ENCODE measurements at places on chromosomes 3 and 15. TPM values are rescaled to one million over a fixed set of nuclear protein-coding genes. Genes with fewer than 3 reads are reported as not detected.

DNA sequence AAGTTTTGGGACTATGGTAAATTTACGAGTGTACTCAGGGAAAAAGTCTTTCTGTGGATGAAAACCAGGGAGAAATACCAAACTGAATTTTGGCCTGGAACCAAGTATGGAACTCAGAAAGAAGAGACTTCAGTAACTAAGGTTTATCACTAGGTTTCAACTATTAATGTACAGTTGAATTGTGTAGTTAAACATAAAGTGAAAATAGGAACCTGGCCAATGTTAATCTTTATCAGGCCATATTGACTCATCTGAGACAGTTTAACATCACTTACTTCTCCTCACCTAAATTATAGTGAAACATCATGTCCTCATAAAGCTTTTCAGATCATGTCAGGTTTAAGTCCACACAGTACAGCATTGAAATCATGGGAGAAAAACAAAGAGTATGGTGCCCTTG is 197.7 kb downstream of the LSAMP start:
- DNase-seq: no peak
- no peaks in the 10 kb centered on the region for H3K4me1 ChIP-seq
- H3K36me3 ChIP-seq: no peaks in the 10 kb centered on the region
- no peaks in the 10 kb centered on the region for H3K27me3 ChIP-seq
- no peak overlapping the region for H3K4me3 ChIP-seq

DNA sequence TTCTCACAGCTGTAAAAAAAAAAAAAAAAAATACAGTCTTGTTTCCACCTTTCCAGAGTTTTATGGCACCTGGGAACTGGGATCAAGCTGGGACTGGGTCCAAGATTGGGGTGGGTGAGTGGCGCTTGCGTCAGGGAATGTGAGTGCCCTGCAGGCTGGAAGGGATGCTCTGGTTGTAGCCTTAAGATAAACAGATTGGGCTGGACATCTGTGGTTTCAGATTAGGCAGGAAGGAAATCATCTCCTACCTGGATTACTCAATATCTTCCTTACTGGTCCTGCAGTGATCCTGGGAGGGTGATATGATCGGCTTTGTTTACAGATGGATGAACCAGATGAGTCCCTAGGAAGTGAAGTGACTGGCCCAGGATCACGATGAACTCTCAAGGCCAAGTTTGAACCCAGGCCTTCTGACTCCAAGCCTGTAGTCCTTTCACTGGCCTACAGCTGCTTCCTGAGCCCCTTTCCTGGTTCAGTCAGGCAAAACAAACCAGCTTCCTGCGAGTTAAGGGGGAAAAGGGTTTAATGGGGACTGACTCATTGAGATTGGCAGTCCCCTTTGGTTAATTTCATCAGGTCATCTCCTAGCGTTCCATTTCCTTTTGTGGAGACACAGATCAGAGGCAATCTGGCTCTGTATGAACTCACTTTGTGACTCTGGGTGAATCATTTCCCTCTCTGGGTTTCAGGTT is 179.8 kb downstream of the THSD4 start:
- DNase-seq: no peak
- no peaks in the 10 kb centered on the region for H3K36me3 ChIP-seq
- H3K4me1 ChIP-seq: peaks cover 13% of the 10 kb centered on the region
- H3K27me3 ChIP-seq: peaks cover 8% of the 10 kb centered on the region
- H3K4me3 ChIP-seq: no peak overlapping the region
- H3K27ac ChIP-seq: no peak overlapping the region

DNA sequence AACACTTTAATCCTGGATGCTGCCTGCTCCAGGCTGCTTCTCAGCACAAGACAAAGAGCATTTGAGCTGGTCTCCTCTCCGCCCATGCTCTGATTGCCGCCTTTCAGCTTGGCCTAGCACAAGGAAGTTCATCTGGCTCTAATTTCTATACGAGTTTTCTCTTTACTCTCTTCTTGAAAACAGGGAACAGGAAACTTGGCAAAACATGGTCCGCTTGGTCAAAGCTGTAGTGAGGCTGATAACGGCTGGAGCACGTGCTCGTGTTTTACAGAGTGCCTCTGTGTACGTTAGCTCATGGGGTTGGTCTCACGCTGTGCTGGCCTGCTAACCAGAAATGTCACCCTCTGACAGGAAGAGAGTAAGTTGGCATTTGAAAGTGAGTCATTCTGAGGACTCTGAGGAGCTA is 19.2 kb downstream of the RARRES1 start:
- no peak overlapping the region for H3K4me3 ChIP-seq
- no peak for DNase-seq
- no peaks in the 10 kb centered on the region for H3K27me3 ChIP-seq
- H3K4me1 ChIP-seq: peaks cover 22% of the 10 kb centered on the region

DNA sequence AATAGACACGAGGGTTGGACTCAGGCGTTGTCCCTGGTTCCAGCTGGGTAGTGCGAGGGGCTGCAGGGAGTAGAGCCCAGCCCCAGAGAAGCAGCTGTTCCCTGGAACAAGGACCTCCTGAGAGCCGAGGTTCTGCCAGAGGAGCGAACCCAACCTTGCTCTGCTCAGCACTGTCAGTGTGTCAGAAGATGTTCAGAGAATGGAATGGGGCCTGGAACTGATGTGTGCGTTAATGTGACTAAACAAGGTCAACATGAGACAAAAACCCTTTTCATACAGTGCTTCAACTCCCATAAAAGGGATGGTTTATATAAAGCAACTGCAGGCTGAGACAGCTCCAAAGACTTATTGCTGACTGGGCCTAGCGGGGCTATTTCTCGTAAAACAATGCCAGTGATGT is 35.5 kb upstream of the HACD2 start:
- H3K27ac ChIP-seq: no peak overlapping the region
- no peak for DNase-seq
- no peaks in the 10 kb centered on the region for H3K36me3 ChIP-seq
- H3K4me3 ChIP-seq: no peak overlapping the region
- no peaks in the 10 kb centered on the region for H3K27me3 ChIP-seq

GRCh38 chr3:80550174-80550573 is 782.4 kb upstream of the ROBO1 start:
- no peak for DNase-seq
- no peak overlapping the region for H3K27ac ChIP-seq
- H3K27me3 ChIP-seq: no peaks in the 10 kb centered on the region
- no peaks in the 10 kb centered on the region for H3K36me3 ChIP-seq
- no peaks in the 10 kb centered on the region for H3K4me1 ChIP-seq

DNA sequence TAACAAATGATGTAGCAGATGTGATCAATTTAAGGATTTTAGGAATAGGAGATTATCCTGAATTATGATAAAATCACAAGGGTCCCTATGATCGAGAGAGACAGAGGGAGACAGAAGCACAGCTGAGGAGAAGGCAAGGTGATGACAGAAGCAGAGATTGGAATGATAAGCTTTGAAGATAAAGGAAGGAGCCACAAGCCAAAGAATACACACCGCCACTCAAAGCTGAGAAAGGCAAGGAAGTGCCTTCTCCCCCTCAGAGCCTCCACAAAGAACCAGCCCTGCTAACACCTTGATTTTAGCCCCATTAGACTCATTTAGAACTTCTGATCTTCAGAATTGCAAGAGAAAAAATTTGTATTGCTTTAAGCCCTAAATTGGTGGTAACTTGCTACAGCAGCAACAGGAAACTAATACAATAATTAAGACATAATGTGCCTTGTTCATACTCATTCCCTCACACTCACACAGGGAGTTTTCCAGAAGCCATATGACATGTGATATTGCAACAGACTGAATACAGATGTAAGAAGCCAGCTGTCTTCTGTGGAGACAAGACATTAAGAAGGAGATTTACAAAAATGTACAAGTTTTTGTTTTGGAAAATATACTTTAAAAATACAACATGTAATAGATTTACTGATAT is 38.2 kb downstream of the TRANK1 start:
- DNase-seq: no peak
- peak overlapping the region; percentile 74 for H3K27ac ChIP-seq
- peaks cover 33% of the 10 kb centered on the region for H3K36me3 ChIP-seq
- H3K27me3 ChIP-seq: no peaks in the 10 kb centered on the region
- H3K4me3 ChIP-seq: peak overlapping the region; percentile 87
- H3K4me1 ChIP-seq: peaks cover 57% of the 10 kb centered on the region

- H3K36me3 ChIP-seq: peaks cover 6% of the 10 kb centered on the region
- peaks cover 6% of the 10 kb centered on the region for H3K4me1 ChIP-seq
- peaks cover 3% of the 10 kb centered on the region for H3K27me3 ChIP-seq
- H3K27ac ChIP-seq: no peak overlapping the region
- DNase-seq: no peak
These were observed 186.2 kb upstream of the RASGRP1 start for GRCh38 chr15:38750786-38751185.

GRCh38 chr3:111143-112069 is 85.2 kb upstream of the CHL1 start:
- H3K27ac ChIP-seq: no peak overlapping the region
- DNase-seq: no peak
- H3K27me3 ChIP-seq: no peaks in the 10 kb centered on the region
- no peak overlapping the region for H3K4me3 ChIP-seq

DNA sequence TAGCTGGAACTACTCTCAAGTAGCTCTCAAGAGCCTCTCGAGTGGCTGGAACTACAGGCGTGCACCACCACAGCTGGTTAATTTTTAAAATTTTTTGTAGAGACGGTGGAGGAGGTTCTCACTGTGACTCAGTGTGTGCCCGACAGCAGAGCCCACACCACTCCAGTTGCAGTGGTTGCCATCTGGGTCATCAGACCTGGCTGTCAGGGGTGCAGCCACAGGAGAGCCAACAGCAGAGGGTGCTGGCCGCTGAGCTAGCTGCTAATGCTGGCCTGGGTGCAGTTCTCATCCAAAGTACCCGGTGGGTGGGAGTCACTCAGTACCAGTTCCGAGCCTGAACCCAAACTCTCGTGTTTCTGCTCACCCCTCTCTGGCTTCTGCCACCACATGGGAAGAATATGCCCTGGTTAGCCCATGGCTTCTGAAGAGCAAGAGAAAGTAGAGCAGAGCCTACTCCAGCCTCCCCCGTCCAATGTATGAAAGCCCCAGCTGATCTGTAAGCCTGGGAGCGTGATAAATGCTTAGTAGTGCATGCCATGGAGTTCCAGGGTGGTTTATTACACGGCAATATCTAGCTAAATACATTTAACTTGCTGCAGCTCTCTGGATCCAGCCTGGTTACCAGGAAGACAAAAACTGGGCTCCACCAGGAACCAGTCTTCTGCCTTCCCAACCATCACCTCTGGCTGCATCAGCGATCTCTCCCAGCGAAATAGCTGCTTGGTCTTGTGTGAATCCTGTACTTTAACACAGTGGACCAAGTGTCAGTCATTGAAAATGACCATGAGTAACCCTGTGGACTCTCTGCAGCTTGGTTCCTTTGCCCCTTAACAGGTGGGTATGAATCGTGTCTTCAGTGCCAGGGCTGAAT is 17.1 kb downstream of the UMPS start:
- no peaks in the 10 kb centered on the region for H3K27me3 ChIP-seq
- no peaks in the 10 kb centered on the region for H3K4me1 ChIP-seq
- H3K27ac ChIP-seq: no peak overlapping the region
- no peak overlapping the region for H3K4me3 ChIP-seq

GRCh38 chr3:7812490-7812889 is 689.1 kb upstream of the LMCD1 start:
- no peak for DNase-seq
- no peaks in the 10 kb centered on the region for H3K27me3 ChIP-seq
- H3K27ac ChIP-seq: no peak overlapping the region
- no peak overlapping the region for H3K4me3 ChIP-seq

DNA sequence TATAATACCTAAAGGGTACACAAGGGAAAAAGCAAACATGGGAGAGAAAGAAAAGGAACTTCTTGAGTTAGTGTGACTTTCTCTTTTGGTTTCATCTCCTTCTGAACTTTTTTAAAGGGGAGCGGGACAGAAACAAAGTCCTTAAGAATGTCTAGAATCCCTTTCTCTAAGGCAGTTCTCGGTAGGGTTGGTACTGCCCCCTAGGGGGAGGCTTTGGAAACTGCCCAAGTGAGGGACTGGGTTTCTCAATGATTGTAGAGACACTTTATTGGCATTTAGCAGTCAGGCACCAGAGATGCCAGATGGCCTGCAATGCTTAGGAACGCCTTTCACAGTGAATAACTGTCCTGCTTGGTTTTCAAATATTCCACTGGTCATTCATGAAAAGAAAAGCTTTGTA is 172.7 kb downstream of the WDR72 start:
- no peak overlapping the region for H3K4me3 ChIP-seq
- H3K4me1 ChIP-seq: no peaks in the 10 kb centered on the region
- no peak for DNase-seq
- H3K27me3 ChIP-seq: no peaks in the 10 kb centered on the region
- no peak overlapping the region for H3K27ac ChIP-seq
- no peaks in the 10 kb centered on the region for H3K36me3 ChIP-seq

GRCh38 chr3:171465763-171466162 is 5.6 kb upstream of the TNIK start:
- peaks cover 13% of the 10 kb centered on the region for H3K4me1 ChIP-seq
- no peak overlapping the region for H3K27ac ChIP-seq
- DNase-seq: no peak
- H3K4me3 ChIP-seq: no peak overlapping the region

The FILIP1L gene
- 15.5 TPM for total RNA-seq

The GATA2 gene
- total RNA-seq: 0.28 TPM

The ZNF774 gene
- total RNA-seq: 2.1 TPM

The VILL gene
- 15.4 TPM for total RNA-seq

The CLDN16 gene
- total RNA-seq: not detected

The CHRD gene
- not detected for total RNA-seq
